ENCODE measurements at places on chromosomes 6 and 20.

DNA sequence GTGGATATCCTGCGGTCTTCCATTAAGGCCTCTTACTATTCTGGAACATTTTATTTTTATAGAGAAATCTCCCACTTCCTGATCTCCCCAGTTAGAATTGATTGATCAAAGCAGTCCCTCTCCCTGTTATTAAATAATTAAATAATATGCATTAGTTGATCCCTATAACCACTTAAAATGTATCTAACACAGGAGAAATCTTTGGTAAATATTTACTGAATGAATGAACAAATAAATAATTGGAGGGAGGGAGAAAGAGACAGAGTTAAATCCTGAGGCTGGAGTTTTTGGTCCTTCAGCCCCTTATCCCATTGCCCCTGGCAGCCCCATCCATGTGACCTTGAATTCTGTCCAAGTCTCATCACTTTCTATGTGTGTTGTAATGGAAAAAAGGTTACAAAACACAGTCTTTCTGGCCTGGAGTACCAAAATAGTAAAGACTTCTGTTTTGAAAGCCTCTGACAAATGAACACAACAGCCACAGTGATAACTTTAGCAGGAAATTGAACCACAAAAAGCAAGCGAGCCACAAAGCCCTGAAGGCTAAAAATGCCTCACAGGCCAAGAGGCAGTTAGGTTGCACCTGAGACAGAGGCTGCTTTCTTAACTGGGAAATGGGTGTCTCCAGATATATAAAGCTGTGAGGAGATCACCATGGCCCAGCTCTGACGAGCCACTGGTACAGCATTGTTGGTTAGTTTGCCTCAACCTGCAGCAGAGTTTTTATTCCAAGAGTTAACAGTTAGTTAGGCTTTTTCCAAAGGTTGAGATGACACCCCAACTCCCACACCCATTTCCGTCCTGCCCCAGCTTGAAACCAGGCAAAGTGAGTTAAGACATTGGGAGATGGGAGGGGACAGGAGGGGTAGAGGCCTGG is 11.3 kb downstream of the NT5E start:
- peak; percentile 72 for DNase-seq

DNA sequence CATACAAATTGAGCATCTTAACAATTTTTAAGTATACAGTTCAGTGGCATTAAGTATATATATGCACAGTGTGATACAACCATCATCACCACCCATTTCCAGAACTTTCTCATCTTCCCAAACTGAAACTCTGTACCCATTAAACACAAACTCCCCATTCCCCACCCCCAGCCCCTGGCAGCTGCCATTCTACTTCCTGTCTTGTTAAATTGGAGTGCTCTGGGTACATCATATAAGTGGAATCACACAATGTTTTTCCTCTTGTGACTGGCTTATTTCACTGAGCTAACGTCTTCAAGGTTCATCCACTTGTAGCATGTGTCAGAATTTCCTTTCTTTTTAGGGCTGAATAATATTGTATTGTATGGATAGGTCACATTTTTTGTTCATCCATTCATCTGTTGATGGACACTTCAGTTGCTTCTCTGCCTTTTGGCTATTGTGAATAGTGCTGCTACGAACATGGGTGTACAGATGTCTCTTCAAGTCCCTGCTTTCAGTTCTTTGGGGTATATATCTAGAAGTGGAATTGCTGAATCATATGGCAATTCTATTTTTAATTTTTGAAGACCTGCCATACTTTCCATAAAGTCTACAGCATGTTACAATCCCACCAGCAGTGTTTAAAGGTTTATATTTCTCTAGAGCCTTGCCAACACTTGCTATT is 19.6 kb upstream of the RREB1 start:
- DNase-seq = no peak

DNA sequence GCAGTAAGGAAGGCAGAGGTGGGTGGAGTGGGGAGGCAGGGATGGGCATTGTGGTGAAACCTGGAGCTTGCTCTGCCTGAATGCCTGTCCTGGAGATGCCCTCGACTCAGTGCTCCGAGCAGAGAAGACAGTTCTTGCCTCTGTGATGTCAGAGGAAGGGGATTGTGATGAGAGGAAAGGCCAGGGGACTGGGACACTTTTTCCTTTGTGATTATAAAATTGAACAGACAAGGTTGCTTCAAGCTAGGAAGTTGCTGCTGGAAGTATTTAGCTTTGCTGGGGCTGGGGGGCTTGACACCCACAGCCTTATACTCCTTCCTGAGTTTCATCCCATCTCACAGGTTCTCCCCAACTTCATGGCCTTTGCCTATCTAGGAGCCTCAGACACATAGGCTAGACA is at the start of gene SIRPD:
Gene SIRPD, minus strand, starts transcription at position 101 of the 400 bp plus-strand sequence. Its CDS starts 52 bp downstream, at position 49.
- no peak for DNase-seq

DNA sequence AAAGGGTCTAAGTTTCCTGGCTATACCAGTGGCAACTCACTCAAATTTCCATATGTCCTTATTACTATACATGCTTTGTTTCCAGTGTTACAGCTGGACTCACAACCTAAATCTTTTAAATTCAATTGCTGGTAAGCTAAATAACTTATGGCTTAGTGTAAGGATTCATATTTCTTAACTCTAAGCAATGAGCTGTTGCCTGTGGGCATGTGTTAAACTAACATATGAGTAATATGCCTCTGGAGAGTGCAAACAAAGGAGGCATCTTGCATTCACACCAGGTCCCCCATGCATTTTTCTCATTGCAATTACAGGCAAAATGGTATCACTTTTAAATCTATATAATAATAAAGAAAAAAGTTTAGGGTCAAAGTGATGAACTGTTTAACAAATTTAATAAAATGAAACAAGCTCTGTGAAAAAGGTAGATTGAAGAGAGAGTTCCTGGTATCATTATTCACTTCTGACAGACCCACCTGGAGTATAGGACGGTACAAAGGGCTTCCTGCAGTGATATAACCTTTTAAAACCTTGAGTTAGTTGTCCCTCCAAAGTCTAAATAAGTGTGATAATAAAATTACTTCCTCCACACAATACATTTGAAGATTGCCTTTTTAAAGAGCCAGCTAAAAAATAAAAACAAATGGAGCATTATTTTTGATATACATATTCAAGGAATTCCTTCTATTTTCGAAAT is 57.6 kb upstream of the HMGCLL1 start:
- no peak for DNase-seq

DNA sequence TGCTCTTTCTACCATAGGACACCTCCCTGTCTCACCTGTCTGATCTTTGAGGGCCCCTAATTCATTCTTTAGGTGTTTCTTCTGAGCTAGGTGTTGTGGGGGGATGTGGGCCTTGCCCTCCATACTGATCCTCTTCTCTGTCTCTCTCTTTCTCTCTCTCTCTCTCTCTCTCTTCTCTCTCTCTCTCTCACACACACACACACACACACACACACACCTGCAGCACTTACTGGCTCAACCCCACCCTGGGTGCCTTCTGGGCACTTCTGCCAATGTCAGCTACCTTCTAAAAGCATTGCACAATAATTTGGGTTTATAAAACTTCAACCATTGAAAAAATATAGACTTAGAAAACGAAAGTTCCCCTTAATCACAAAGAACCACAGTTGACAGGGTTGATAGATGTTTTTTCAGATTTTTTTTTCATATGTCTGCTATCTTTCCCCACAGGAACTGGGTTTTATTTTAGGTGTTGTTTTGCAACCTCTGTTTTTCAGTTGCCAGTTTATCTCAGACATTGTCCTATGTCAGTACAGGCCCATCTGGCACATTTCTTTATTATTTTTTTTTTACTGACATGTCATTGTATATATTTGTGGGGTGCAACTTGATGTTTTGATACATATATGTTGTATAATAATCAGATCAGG is 28.1 kb downstream of the PKIG start:
- no peak for DNase-seq

DNA sequence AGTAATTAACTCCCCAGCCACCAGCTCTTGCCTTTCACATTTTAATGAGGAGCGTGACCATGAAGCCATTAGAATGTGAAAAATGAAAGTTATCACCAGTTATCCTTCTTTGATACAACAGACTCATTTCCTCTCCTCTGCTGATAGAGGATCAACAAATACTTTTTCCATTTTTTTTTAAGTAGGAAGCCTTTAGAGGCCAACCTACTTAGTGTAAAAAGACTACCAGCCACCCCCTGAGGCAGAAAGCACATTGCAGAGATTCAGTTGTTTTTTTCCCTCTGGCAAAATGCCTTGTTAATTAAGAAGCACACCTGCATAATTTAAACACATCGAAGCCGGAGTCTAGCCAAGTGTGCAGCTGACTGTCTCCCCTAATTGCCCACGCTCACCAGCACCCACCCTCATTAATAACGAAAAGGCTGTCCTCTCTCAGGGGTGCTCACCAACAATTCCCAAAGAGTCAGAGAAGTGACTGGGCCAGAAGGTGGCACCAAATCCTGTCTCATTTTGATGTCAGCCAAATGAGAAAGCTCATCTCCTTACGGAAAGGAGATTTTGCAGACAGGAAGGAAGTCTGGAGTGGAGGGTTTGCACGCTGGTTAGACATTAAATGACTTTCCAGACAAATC is 60.9 kb upstream of the MC3R start:
- no peak for DNase-seq

DNA sequence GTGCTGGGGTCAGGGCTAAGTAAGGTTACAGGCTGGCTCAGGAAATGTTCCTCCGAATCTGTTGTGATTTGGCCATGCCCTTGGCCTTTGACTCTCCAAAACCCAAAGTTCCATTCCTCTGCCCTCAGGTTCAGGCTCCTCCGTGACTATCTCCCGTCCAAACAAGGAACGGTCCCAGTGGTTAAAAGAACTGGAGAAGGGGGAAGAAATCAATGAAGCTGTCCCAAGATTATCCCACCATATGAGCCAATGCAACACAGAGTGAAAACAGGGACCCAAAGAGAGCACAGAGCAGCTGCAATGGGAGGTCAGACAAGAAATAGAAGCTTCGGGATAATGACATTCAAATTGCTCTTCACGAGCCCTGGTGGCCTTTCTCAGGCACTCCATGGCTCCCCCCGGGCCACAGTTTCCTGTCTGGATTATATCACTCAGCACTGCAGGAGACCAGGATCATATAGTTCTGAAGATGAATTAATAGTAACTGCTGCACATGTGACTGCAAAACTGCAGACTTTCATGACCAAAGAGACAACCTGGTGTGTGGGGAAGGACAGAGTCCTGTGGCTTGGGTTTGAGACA is 211.3 kb downstream of the ZNF217 start:
- DNase-seq = no peak

- no peak for DNase-seq
Observed at GRCh38 chr6:92534109-92534508, 885.2 kb downstream of the EPHA7 start.

- no peak for DNase-seq
Observed at GRCh38 chr20:47348539-47349142, 7.9 kb downstream of the ZMYND8 start.

GRCh38 chr20:33744773-33745385 is 13.1 kb downstream of the ZNF341 start:
- DNase-seq = no peak

DNA sequence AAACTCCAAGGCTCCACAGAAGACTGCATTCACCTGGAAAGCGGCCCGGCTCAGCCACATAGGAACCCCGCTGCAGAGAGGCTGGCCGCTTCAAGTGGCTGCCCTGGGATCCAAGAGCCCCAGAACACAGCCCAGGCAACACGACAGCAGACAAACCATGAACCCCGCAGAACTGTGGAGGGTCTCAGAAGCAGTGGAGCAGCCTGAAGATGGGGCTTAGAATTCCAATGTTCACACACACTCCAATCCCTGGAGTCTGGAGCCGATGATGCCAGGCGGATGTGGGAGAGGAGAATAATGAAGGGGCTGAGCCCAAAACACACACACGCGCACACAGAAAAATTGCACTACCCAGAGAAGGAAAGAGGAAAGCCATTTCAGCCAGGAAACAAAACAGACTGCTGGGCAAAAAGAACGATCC is 52.4 kb downstream of the NINL start:
- DNase-seq = no peak

DNA sequence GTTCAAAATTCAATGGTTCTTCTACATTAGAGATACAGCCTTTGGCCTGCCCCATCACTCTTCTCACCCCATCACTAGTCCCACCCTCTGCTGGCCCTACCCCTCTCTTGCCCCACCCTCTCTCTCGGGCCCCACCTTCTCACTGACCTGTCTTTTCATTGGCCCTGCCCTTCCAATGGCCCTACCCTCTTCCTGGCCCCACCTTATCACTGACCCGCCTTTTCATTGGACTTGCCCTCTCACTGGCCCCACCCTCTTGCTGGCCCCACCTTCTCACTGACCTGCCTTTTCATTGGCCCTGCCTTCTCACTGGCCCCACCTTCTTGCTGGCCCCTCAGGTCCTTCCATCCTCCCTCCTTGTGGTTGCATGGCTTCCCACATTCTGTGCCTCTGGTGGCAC is 107.2 kb upstream of the PLEKHG1 start:
- no peak for DNase-seq

GRCh38 chr6:155351273-155352129 is 37.2 kb upstream of the TFB1M start:
- DNase-seq = no peak

DNA sequence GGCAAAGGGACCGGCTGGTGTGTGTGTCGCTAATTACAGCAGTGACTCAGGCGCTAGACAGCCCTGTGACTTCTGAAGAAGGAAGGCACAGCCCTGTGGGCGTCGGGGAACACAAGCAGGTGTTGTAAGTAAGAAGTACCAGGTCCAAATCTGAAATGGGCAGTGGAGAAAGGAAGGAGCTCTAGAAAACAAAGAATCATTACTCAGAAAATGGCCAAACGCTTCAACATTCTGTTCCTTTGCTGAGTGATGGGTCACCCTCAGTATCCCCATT is 106.8 kb downstream of the PXDC1 start:
- DNase-seq = no peak

All from GDM1 (cell line).